ENCODE measurements at places on chromosomes 2 and 18.

- no peak for DNase-seq
Observed at GRCh38 chr2:227188292-227188691, 23.9 kb downstream of the COL4A3 start.

GRCh38 chr2:75253526-75253925, 54.2 kb upstream of the TACR1 start:
- no peak for DNase-seq

DNA sequence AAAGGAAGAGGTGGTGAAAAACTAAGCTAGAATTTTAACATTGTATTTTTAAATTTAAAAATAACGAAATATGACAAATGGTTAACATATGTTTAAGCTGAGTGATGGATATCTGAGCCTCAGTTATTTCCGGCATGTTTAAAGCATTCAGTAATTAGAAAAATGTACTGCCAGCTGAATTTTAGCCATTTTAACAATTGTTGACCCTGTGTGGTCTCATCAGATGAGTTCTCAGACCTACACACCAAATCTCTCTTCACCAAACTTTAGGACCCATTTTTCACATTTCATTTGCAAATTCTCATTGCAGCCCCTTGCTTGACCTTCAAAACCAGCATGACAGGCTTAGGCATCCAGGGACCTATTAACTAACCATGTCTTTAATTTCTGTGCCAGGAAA, 91.5 kb upstream of the RGPD4 start:
- no peak for DNase-seq

GRCh38 chr18:6505498-6505875, 90.8 kb upstream of the L3MBTL4 start:
- DNase-seq, result no peak

- no peak for DNase-seq
Observed at GRCh38 chr2:181188605-181189004, 208.2 kb downstream of the UBE2E3 start.

GRCh38 chr18:42258301-42258965, 303.4 kb downstream of the PIK3C3 start:
- DNase-seq, result no peak

DNA sequence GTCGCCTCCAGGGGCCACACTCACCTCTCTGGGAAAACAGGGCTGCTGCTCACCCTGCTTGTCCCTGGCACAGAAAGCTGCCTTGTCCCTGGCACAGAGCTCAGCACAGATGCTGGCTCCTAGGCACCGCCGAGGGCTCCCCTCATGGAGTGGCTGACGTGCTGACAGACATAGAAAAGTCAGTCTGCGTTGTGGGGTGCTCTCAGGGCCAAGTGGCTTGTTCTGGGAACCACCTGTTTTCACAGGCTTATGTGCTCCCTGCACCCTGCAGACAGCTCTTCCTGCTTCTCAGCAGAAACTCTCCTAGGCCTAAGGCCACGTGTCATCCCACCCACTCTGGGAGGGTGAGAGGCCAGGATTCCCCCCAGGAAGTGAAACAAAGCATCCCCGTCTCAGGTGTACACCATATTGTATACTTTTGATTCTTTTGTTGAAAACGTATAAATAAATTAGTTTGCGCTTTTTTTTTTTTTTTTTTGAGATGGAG, 84.7 kb upstream of the TMEM200C start:
- no peak for DNase-seq

GRCh38 chr2:102050854-102051391, 59.2 kb downstream of the IL1R2 start:
- DNase-seq, result no peak

DNA sequence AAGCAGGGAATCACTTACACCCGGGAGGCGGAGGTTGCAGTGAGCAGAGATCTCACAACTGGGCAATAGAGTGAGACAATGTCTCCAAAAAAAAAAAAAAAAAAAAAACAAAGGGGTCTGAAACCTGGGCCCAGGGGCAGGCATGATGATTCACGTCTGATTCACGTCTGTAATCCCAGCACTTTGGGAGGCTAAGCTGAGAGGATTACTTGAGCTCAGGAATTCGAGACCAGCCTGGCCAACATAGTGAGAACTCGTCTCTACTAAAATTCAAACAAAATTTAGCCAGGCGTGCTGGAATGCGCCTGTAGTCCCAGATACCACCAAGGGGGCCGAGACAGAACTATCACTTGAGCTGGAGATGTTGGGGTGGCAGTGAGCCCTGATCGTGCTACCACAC, 30.3 kb downstream of the TEX44 start:
- no peak for DNase-seq

- no peak for DNase-seq
Observed at GRCh38 chr18:45370255-45371010, 244.8 kb upstream of the SLC14A2 start.

GRCh38 chr2:82839036-82839435, 1620.0 kb downstream of the SUCLG1 start:
- DNase-seq, result no peak

DNA sequence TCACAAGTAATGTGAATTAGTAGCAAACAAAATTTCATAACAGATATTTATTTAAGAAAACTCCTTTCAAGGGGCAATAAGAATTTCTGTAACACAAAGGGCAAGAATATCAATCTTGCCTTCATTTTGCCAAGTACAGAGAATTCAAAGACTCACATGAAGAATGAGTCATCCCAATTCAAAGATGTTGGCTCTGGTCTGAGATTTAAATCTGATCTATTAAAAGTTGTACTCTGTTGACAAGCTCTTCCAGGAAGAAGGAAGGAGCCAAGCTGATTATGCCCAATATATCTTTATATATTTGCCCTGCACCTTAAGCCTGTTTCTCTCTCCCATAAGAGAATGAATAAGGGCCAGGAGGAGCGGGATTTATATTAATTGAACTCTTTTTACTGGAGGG, 55.9 kb upstream of the RPE start:
- DNase-seq, result no peak

DNA sequence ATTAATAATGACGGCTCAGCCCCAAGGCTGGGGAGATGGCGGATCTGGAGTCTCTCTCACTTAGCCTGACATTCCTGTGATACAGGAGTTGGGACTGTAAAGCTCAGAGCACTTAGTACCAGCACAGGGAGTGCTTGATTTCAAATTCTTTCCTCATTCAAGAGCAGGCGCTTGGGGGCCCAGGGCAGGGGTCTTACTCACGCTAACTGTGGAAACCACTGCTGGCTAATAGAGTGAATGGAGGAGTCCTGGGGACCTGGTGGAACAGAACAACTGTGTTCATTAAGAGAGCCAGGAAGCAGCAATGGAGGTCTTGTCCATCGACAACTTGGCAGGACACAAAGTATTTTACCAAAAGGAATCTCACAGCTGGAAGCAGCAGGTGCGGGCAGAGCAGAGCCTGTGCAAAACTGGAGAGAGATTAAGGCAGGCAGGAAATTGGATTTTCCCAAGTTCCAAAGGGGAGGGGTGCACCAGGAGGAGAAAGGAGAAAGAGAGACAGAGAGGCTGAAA, 358.9 kb downstream of the TNS1 start:
- DNase-seq, result no peak

DNA sequence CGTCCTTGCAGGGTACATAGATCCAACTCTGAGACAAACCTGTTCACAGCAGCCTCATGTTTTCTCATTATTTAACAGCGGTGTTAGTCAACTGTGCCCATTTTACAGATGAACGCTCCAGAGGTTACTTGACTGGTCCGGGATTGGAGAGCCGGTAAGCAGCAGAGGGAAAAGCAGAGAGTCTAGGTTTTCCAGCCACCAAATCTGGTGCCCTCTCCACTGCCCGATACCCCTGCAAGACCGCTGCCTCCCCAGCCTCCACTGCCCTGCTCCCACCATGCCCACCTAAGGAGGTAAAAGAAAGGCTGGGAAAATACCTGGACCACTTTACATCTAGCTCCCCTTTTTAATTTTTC, 51.5 kb downstream of the EIPR1 start:
- no peak for DNase-seq

DNA sequence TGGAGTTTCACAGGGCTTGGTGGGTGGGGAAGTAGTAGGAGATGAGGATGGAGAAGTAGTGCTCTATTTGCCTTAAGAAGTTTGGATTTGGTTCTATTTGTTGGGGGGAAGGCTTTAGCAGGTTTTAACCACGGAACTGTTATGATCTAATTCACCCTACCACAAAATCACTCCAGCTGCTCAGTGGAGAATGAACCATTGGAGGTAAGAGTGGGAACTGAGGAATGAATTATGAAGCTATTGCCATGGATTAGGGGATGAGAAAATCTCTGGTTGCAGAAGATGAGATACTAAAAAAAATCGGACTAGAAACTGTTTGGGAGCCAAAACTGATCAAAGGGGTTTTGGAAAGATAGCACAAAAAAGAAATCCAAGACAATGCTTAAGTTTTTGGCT, 488.9 kb downstream of the DLGAP1 start:
- no peak for DNase-seq

DNA sequence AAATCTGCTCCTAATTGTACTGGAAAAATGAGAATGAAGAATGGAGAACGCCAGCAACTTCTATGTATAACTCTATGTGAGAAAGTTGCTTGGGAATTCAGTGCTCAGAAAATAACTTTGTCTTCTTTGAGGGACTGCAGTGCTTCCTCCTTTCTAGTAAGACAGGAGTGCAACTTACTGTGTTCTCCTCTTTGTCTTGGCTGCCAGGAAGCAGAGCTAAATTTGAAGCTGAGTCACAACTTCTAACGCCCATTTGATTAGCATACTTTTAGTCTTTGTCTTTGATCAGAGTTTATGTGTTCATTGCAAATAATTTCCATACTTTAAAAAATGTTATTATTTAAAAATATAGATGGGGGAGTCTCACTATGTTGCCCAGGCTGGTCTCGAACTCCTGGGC, 6.6 kb downstream of the ARHGAP25 start:
- DNase-seq, result no peak

- DNase-seq, result no peak
Observed at GRCh38 chr18:6058941-6059340, 163.6 kb upstream of the TMEM200C start.

DNA sequence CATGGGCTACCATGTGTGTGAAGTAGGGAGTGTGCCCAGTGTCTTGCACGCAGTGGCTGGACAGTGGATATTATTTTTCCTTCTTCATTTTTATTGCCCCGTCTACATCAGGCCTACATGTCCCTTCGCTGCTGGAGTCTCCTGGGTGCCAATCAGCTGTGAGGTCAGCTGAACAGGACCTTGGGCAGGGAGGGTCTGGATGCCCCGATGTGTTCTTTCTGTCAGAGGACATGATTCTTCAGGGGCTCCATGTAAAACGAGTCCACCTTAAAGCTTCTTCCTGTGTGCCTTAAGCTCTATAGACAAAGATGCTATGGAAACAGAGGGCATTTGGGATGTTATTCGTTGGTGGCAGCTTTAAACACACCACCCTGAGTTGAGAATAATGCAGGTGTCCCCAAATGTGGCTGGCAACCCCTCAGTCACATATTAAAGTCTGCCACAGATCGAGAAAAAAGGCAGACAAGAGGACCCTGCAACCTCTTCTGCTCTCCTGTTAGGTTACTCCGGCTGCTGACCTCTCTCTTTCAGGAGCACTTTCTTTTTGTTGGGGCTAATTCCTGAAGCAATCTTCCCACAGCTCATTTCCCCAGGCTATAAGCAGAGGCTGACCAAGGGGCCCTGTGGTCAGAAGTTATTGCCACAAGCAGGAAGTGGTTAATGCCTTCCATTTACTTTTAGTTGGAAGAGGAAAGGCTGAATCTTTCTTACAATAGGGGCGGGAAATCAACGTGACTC, 20.0 kb downstream of the GREB1 start:
- peak; percentile 40 for DNase-seq

DNA sequence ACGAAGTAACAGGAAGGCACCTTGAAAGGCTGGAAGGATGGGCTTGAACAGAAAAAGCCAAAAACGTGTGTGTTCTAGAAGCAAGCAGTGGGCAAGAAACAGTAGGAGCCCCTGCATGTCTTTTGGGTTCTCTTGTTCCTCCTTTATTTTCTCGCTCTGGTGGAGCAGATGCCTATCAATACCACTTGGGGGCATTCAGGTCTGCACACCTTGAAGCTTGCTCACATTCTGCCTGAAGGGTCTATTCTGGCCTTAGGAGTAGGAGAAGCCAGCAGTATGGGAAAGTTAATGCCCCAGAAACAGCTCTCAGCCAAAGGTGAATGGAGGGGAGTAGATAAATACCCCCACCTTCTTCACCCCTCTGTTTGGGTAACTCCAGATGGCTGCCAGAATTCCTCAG, 204.5 kb downstream of the TXNL1 start:
- no peak for DNase-seq

- no peak for DNase-seq
Observed at GRCh38 chr2:69612200-69612599, 31.3 kb downstream of the AAK1 start.

DNA sequence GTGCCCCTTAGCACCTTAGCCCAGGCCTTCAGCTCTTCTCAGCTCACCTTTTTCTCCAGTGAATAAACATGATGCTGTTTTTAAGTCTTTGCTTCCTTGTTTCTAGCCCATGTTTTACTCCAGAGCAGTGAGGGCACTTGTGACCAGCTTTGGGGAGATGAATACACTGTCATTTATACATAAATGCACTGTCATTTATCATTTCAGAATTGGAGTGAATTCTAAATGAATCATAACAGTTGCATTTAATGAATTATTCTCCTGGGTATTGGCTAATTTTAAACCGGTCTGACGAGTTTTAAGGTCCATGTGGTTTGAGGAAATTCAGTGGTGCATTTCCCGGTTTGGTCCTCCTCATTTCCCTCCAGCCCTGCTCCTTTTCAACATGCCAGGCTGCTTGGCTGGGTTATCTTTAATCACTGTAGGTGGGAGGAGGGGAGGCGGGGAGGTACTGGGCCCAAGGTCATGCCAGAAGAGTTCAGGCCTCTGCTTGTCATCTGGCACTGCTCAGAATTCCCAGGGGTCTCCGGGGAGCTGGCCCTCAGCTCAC, 23.9 kb downstream of the PRKCE start:
- DNase-seq, result no peak

GRCh38 chr18:22420652-22421051, 2.9 kb upstream of the CTAGE1 start:
- no peak for DNase-seq

- no peak for DNase-seq
Observed at GRCh38 chr2:172181840-172182239, 79.1 kb upstream of the DLX2 start.

DNA sequence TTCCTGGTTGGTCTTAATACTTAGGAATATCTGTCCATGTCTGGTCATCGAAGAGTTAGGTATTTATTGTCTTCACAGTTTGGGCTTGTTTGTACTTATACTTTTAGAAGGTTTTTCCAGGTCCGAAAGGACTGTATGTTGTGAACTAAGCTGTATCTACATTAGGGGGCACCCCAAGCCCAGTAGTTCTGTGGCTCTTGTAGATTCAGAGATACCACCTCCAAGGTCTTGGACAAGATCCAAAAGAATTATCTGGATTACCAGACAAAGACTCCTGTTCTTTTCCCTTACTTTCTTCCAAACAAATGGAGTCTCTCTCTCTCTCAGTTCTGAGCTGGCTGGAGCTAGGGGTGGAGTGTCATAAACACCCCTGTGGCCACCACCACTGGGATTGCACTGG, 328.7 kb downstream of the ZNF804A start:
- DNase-seq, result no peak

GRCh38 chr2:173204316-173204715, 128.7 kb downstream of the MAP3K20 start:
- no peak for DNase-seq

- DNase-seq, result no peak
Observed at GRCh38 chr2:238997137-238997390, 149.2 kb downstream of the TWIST2 start.

All from H54 (cell line).